Nucleus accumbens (tissue), 56 donors: ENCODE measurements at places on chromosomes 13 and 19.

DNA sequence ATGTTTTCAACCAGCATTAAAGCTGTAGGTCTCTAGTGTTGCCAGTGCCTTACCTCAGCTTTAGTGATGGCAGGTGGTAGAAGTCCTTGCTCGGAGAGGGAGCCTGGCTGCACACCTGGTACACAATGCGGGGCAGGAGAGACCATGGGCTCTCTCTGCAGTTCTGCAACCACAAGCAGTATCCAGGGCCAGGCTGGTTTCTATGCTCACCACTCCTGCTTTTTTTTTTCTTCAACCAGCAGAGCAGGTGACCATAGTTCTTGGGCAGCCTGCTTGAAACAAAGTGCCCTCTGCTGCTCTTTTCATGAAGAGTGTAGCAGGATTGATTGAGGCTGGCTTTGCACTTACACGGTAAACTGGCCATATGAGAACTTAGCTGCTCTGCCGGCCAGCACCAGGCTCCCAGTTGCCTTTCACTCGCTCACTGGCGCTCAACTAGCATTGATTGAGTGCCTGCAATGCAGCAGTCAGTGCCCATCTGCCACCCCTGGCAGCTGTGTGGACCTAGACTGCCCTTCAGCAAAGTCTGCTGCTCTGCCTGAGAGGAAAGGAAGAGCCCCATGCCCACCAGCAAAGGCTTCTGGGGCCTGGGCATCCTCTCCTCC is 4.4 kb upstream of the CHAMP1 start:
- no peak for DNase-seq

DNA sequence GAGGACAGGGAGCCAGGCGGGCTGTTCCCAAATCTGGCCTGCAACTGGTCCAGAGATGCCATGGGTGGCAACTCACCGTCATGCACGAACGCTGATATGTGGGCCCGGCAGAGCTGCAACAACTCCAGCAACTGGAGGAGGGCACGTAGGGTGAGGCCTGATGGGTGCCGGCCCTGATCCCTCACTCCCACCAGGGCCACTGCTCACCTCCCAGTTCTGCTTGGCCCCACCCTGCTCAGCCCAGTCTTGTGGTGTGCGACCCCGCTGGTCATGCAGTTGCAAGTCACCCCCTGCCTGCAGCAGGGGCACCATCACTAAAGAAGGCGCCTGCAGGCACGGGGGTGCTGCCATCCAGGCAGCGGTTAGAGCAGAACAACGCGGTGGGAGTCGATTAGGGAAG is 16.9 kb downstream of the ARHGAP33 start:
- no peak for DNase-seq

DNA sequence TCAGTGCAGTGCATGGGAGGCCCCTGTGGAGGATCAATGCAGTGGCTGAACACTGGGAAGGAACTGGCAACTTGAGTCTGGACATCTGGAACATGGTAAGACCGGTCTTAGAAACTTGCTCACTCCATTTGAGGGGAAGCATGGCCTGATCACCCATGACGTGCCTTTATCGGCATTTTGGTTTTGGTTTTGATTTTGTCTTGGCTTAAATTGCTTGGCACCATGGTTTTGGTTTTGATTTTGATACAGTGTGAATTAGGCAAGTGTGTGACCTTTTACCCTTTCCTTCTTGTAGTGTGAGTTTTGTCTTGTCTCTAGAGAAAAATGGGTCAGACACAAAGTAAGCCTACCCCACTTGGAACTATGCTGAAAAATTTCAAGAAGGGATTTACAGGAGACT is 77.3 kb downstream of the ZNF486 start:
- no peak for DNase-seq

- no peak for DNase-seq
Observed at GRCh38 chr19:42452590-42452989, 9.8 kb upstream of the CXCL17 start.

- DNase-seq, result no peak
Observed at GRCh38 chr19:3520166-3521103, 14.3 kb downstream of the FZR1 start.

DNA sequence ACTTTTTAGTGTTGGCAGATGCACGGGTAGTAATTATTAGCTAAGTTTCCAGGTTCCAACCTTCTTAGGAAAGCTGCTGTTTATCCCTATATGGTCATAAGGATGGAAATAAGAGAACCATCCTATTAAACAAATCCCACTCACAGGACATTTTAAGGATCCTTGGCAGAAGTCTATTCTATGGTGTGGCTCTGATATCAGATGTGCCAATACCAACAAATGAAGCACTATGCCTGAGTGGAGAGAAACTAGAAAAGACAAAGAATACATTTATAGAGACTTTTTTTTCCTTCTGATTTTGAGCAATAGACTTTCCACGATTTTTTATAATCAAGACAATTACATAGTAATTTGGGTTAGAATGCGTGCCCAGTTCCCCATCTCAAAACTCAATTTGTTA is 12.6 kb downstream of the PCDH17 start:
- no peak for DNase-seq

GRCh38 chr13:43141685-43142084 is 118.3 kb downstream of the DNAJC15 start:
- DNase-seq, result no peak

GRCh38 chr13:46844431-46844830 is 47.5 kb upstream of the ESD start:
- no peak for DNase-seq

DNA sequence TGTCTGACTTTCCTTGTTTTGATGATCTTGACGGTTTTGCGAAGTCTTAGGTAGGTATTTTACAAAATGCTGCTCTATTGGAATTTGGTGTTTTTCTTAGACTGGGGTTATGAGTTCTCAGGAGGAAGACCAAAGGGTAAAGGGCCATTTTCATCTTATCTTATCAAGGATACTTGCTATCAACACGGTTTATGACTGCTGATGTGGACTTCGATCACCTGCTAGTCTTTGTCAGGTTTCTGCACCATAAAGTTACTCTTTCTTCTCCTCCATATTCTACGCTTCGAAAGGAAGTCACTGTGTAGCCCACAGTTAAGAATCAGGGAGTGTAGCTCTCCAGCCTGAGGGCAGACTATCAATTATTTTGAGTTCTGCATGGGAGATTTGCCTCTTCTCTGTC is 7.4 kb upstream of the CEBPG start:
- no peak for DNase-seq

GRCh38 chr19:55490478-55491432 is 2.5 kb downstream of the SSC5D start:
- no peak for DNase-seq

DNA sequence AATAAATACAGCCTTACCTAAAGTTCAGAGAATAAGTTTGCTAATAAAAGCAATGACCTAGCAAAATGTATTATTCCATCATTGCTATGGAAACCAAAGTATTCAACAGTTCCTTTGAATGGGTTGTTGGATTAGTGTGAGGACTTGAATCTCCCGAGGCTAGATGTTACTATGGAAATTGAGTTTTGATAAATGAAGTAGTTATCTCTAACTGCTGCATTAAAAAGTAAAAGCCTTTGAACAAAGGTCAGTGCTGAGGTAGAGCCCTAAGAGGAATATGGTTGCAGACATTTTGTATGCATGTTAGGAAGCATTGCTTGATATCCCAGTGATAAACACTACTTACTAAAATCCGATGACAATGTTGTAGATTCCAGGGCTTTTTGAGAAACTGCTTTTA is 6.2 kb downstream of the KLF5 start:
- no peak for DNase-seq
